Activated T-cell treated with anti-CD3 and anti-CD28 coated beads, Interleukin-2, amount 50 U/mL, for 72 hours (primary cell): ENCODE measurements at places on chromosomes 16 and 17. TPM values are rescaled to one million over a fixed set of nuclear protein-coding genes. Genes with fewer than 3 reads are reported as not detected.

- H3K4me3 ChIP-seq: peak within 1 kb of the TSS; percentile 60
- H3K4me1 ChIP-seq: peaks cover 22% of the 10 kb centered on the region
- no peak within 1 kb of the TSS for H3K27ac ChIP-seq
These were observed at the start of gene RHBDF1 for GRCh38 chr16:72561-73548. TSS of gene RHBDF1 (minus strand) at chr16:72631. CDS start at chr16:65015, 7,616 bp downstream.

- no peaks in the 10 kb centered on the region for H3K36me3 ChIP-seq
- no peak for DNase-seq
- no peaks in the 10 kb centered on the region for H3K4me1 ChIP-seq
- H3K27ac ChIP-seq: no peak overlapping the region
- no peak overlapping the region for H3K4me3 ChIP-seq
- peaks cover 18% of the 10 kb centered on the region for H3K27me3 ChIP-seq
These were observed 282.9 kb upstream of the IRX5 start for GRCh38 chr16:54647725-54648221.

Gene PER1
- total RNA-seq: 78.5 TPM

Gene MT1F
- 48.4 TPM for total RNA-seq

- no peaks in the 10 kb centered on the region for H3K36me3 ChIP-seq
- peak overlapping the region; percentile 56 for H3K4me3 ChIP-seq
- no peak overlapping the region for H3K27ac ChIP-seq
- peaks cover 56% of the 10 kb centered on the region for H3K27me3 ChIP-seq
- no peak for DNase-seq
These were observed 704 bp downstream of the ASIC2 start for GRCh38 chr17:33292201-33292980.

- H3K27ac ChIP-seq: peak overlapping the region; percentile 21
- DNase-seq: no peak
- peaks cover 25% of the 10 kb centered on the region for H3K4me1 ChIP-seq
- peaks cover 10% of the 10 kb centered on the region for H3K36me3 ChIP-seq
- H3K4me3 ChIP-seq: no peak overlapping the region
These were observed 10.3 kb downstream of the RETREG3 start for GRCh38 chr17:42598905-42599304.

- no peaks in the 10 kb centered on the region for H3K4me1 ChIP-seq
- no peak overlapping the region for H3K27ac ChIP-seq
- H3K4me3 ChIP-seq: no peak overlapping the region
These were observed 12.5 kb downstream of the KCNJ2 start for GRCh38 chr17:70181866-70182265.

Gene ASGR1
- total RNA-seq: 1.5 TPM

- H3K27ac ChIP-seq: no peak overlapping the region
- no peaks in the 10 kb centered on the region for H3K36me3 ChIP-seq
- H3K4me1 ChIP-seq: peaks cover 45% of the 10 kb centered on the region
- no peak for DNase-seq
- H3K27me3 ChIP-seq: peaks cover 2% of the 10 kb centered on the region
- no peak overlapping the region for H3K4me3 ChIP-seq
These were observed 2.5 kb downstream of the ITGAE start for GRCh38 chr17:3798273-3799180.

- no peak overlapping the region for H3K27ac ChIP-seq
- DNase-seq: no peak
- no peak overlapping the region for H3K4me3 ChIP-seq
- H3K36me3 ChIP-seq: no peaks in the 10 kb centered on the region
These were observed 37.7 kb upstream of the NUFIP2 start for GRCh38 chr17:29331708-29332085.

- H3K4me3 ChIP-seq: no peak overlapping the region
- no peaks in the 10 kb centered on the region for H3K4me1 ChIP-seq
- DNase-seq: no peak
- H3K27ac ChIP-seq: no peak overlapping the region
- no peaks in the 10 kb centered on the region for H3K27me3 ChIP-seq
These were observed 18.4 kb upstream of the EXOSC6 start for GRCh38 chr16:70270176-70270575.

- peaks cover 87% of the 10 kb centered on the region for H3K4me1 ChIP-seq
- peak overlapping the region; percentile 92 for H3K4me3 ChIP-seq
- H3K27me3 ChIP-seq: no peaks in the 10 kb centered on the region
- H3K27ac ChIP-seq: peak overlapping the region; percentile 96
- DNase-seq: peak; percentile 92
These were observed 13.1 kb upstream of the SREBF1 start for GRCh38 chr17:17849845-17850373.
